ENCODE measurements at places on chromosomes 5 and 9. TPM values are rescaled to one million over a fixed set of nuclear protein-coding genes. Genes with fewer than 3 reads are reported as not detected.

- no peak overlapping the region for H3K4me3 ChIP-seq
- H3K36me3 ChIP-seq: peaks cover 11% of the 10 kb centered on the region
- DNase-seq: no peak
- no peaks in the 10 kb centered on the region for H3K27me3 ChIP-seq
- H3K27ac ChIP-seq: no peak overlapping the region
Measured at GRCh38 chr9:83665580-83666200, 42.1 kb downstream of the UBQLN1 start.

The SPAAR gene
- not detected for total RNA-seq

The PRR7 gene
- 12.3 TPM for total RNA-seq

The CDH6 gene
- not detected for total RNA-seq

DNA sequence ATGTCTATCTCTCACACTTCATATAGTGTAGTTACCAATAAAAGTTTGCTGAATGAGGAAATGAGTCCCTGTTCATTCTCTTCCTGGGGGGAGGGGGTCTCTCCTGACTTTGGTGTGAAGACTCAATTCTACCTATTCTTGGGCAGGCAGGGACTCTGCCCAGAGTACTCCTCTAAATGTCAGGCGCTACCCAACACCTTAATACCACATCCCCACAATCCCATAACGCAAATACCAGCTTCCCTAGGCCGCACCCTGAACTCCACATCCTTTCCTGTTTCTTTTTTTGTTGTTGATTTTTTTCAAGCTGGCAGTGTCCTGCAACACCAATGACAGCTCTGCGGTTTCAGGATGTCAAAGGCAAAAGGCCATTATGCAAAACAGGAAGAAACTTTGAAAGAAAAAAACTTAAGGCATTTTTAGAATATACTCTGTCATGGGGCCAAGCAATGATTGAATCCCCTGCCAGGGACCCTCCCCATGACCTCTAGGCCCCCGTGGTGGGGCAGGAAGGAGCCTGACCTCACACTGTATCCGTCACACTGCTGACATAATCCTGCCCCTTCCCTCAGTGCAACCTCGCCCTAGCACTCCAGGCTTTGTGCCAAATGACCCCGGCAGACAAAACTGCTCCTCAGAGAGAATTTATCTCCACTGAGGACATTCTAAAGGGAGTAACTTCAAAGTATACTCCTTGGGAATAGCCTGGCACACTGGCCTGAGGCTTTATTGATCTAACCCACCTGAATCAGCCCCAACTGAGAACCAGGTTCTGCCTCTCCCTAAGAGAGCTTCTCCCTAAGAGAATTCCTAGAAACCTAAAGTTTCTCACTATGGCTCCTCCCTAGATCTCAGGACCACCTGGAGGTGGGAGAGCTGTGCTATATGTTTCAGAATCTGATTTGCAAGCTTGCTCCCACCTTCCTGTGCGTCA, 8.0 kb downstream of the B4GALT1 start:
- H3K36me3 ChIP-seq: peaks cover 3% of the 10 kb centered on the region
- no peaks in the 10 kb centered on the region for H3K27me3 ChIP-seq
- H3K4me1 ChIP-seq: peaks cover 87% of the 10 kb centered on the region
- peak overlapping the region; percentile 97 for H3K27ac ChIP-seq
- peak overlapping the region; percentile 28 for H3K4me3 ChIP-seq
- DNase-seq: peak; percentile 51

GRCh38 chr9:129253803-129254381, 75.8 kb upstream of the IER5L start:
- no peak overlapping the region for H3K27ac ChIP-seq
- H3K27me3 ChIP-seq: no peaks in the 10 kb centered on the region
- H3K36me3 ChIP-seq: no peaks in the 10 kb centered on the region
- DNase-seq: no peak
- H3K4me1 ChIP-seq: peaks cover 3% of the 10 kb centered on the region
